ENCODE measurements at places on chromosomes 4 and X.

GRCh38 chr4:1783970-1784369 is 9.1 kb upstream of the FGFR3 start:
- no peak for DNase-seq

- peak; percentile 11 for DNase-seq
These were observed 11.6 kb downstream of the POLR2B start for GRCh38 chr4:56990109-56990905.

GRCh38 chrX:51336584-51336983 is 4.0 kb downstream of the NUDT10 start:
- no peak for DNase-seq

DNA sequence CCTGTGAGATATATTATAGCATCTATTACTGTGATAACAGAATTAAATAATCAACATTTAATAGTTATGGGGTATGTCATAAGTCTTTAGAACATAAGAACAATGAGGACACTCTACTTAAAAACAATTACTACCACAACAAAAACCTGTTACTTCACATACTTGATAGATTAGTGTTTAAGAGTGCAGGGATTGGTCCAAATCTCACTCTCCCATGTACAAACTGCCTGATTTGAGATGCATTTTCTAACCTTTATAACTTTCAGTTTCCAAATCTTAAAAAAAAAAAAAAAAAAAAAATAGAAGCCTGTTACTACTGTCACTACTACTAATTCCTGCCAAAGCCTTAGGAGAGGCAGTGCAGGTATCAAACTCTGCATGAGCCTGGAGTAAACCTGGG is 5.6 kb downstream of the PCDH18 start:
- no peak for DNase-seq

DNA sequence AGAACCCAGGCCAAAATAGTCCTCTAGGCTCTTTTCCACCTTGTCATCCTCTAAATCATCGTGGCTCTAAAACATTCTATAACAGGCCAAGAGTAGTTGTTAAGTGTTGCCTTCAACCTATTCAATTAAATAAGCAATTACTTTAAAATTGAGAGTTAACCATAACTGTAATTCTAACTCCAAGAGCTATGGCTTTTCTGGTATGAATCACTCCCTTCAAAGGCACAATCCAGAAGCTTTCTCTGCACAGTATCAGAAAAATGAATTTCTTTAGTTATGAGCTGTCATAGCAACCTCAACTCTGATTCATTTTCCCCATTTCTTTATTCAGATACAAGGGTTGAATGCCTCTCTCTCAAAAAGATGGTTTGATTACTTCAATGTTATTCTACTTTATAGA is 21.7 kb downstream of the INPP4B start:
- DNase-seq: no peak

DNA sequence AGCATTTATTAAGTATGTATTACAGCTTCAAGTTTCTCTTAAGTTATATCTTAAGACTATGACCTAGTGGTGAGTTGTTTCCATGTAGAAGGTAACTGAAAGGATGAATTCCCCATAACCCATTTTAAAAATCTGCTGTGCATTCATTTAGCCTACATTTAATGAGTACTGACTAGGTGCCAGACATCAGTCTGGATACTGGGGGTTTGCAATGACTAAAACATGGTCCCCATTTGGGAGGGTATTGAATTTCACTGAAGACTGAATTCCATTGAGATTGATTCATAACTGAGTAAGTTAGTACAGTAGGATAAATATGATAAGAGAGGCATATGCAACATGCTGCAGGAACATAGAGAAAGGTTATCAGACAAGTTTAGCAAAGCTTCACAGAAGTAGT is 241.5 kb downstream of the FRAS1 start:
- DNase-seq: peak; percentile 67

DNA sequence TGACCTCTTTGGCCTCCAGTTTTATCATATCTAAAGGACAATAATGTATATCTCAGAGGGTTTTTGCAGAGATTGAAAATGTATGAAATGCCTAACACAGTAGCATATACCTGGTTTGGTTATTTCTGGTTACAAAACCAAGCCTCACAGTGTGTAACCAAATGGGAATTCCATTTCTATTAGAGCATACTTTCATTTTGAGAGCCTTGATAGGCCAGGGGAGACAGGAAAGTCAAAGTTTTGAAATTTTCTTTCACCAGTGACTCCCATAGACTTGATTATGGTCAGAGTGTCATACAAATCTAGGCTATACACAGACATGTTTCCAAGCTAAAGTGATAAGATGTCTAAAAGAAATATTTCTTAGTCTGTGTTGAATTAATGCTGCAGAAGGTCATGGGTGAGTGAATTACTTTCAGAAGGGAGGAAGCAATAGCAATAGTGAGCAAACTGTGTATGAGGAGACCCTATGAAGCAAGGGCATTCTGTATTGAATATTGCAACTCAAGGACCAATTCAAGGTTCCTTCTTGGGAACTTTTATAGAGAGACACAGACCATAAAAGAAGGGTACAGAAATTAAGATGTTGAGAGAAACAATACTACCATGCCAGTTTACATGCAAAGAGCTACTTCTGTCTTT is 151.1 kb downstream of the PDE5A start:
- no peak for DNase-seq

DNA sequence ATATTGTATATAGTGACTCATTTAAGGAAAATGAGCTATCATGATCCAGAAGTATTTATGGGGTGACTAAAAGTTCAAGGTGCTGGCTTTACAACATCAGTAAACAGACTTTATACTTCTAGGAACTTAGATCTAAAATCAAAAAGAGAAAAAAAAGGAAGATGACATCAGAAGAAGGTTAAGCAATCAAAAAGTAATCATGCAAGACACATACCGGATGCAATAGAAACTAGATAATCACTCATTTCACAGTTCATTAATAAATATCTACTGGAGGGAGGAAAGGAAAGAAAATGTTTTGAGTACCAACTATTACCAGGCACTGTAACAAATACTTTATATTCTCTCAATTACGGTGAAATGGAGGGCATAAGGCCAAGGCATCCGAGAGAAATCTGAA is 276.4 kb downstream of the SPRY1 start:
- no peak for DNase-seq

GRCh38 chr4:122917731-122918130 is 4.7 kb downstream of the NUDT6 start:
- no peak for DNase-seq

GRCh38 chr4:109495514-109495913 is 61.9 kb downstream of the SEC24B start:
- DNase-seq: no peak

DNA sequence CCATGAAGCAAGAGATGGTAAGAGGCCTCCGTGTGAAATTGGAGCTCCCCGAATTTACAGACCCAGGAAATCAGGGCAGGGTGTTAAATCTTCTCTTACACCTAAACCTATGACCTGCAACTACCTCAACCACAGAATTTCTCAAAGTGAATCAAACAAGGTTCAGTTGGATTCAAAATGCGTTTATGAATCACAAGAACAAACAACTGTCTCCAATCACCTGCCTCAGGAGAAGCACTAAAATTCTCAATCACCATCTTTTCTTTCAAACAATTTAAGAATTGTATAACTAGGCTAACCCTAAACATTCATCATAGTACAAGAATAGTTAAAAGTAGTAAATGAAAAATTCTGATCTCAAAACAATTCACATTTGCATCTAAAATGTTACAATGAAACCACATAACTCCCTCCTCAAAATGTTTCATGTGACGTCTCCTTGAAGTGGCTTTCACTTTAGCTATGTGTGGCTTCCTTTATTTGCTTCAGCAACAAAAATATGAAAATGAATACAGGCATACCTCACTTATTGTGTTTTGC is 19.2 kb downstream of the PPP3CA start:
- no peak for DNase-seq

- DNase-seq: no peak
These were observed 153.6 kb upstream of the INTU start for GRCh38 chr4:127479031-127479622.

GRCh38 chr4:16969696-16970135 is 71.3 kb upstream of the LDB2 start:
- peak; percentile 29 for DNase-seq

DNA sequence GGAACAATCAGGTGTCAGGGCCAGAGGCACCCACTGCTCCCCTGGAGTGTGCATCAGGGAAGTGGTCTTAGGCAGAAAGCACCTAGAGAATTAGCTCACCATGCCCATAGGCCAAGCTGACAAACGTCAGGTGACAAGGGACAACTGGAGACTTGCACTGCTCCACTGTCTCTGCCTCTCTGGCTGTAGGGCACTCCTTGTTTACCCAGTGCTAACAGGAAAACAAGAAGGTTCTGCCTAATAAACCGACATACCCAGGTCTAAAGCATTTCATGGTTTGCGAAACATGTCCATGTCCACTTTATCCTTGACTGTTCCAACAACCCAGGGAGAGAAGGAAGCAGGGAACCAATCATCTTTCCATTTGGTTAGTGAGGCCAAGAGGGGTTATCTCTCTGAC is 92.5 kb upstream of the MAMLD1 start:
- DNase-seq: no peak

DNA sequence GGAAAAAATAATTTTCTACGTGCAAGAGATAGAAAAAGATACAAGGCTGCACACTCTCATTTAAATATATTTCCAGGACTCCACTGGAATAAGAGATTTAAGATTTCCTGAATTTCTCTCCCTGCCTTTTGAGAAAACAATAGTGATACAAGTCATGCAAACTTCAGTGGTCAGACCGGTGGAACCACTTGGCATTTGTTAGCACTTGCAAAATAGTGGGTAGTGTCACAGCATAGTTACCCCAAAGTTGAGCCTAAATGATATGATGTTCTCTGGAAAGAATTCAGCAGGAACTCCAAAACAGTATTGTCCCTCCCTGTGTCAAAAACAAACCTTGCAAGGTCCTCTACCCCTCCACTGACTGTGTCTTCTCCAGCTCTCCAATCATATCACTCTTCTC is 102.3 kb downstream of the ANKRD50 start:
- DNase-seq: no peak

GRCh38 chr4:155005395-155006090 is 202.9 kb upstream of the NPY2R start:
- no peak for DNase-seq

DNA sequence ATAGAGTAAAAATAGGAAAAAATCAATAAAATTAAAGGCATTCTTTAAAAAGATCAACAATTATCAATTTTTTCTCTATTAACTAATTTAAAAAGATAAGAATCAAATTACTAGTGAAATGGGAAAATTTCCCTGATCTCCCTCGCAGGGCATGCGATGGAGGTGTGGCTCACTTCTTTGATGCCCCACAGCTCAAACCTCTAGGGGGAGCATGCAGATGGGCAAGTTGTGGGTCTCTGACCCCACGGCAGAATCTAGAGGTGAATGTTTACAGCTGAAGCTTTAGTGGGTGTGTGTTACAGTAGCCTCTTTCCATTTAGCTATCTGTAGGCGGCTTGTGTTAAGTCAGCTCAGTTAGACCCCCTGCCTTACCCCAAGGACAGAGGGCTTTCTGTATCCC is 1348.8 kb downstream of the PCDH18 start:
- no peak for DNase-seq

Data from fibroblast of skin of left quadriceps (primary cell).